ENCODE measurements at places on chromosomes 3 and 15.

DNA sequence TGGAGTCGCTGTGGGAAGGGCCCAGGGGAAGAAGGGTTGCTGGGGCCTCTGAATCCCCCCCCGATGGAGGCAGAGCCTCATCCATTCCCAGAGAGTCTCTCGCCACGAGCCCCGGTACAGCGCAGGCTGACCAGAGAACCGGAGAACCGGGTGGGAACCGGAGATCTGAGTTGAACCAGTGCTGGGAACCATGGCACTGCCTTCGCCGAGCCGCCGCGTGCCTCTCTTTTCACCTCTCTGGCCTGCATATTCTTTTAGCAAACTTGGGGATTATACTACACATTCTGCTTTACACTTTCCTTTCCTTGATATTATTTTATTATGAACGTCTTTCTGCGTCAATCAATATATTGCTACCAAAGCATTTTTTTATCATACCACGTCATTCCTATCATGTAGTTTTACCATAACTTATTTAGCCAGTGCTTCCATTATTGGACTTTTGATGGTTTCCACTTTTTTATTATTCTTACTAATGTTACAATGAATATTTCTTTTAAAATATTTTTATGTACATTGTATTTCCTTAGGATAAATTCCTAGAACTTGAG lies 7.2 kb downstream of the NRROS start:
- no peak for DNase-seq

- no peak for DNase-seq
These were observed 6.9 kb downstream of the MUC13 start for GRCh38 chr3:124927574-124928045.

DNA sequence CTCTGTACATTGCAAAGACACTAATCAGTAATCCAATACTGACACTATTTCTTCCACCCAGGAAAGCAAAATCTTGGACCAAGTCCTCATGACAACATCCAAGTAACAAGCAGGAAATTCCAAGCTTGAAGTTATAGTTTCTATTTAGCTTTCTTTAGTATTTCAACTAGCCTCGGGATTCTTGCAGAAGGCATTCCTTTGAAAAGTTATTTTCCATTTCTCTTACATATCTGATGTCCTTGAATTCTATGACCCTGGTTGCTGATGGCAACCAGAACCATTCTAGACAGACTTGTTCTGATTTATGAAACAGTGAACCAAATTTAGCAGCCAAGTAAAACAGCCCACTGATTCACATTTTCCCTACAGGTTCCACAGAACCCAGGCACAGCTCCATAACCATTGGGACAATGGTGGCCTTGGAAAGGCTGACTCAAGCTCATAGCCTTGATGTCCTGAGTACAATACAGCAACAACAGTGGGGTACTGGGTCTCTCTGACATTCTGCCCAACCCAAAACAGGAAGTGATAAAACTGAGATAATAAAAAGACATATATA lies 26.5 kb downstream of the P3H2 start:
- DNase-seq = no peak

DNA sequence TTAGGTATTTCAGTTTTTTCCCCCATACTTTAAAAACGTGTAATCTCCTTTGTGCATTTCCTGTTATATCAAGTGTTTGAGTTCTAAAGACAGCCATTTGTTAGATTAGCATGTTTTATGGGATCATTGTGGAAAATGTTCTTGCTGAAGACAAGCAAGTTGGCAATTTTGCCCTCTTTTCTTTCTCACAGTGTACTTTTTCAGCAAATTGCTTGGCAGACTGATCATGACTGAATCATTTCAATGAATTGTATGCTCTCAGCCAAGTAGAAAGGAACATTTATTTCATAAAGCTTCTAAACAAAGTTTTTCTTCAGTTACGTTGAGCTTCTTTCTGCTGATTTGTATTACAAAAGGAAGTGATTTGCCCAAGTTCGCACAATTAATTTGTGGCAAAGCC lies 51.6 kb downstream of the ATG7 start:
- no peak for DNase-seq

DNA sequence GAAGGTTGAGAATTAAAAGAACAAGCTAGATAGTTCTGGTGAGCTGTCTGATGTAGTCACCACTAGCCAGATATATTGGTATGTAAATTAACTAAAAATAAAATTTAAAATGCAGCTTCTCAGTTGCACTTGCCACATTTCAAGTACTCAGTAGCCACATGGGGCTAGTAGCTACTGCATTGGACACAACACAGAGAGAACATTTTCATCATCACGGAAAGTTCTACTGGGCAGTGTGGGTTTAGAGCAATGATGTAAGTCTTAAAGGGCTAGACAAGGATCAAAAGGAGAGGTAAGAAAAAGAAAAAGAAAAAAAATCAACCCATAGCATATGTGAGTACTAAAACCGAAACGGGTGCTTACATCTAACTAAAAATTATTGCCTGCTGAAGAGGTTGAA lies 282.4 kb upstream of the LRRFIP2 start:
- no peak for DNase-seq

- no peak for DNase-seq
These were observed 24.8 kb upstream of the CMTM7 start for GRCh38 chr3:32366638-32367397.

GRCh38 chr3:184688251-184688881 lies 23.5 kb downstream of the MAGEF1 start:
- DNase-seq = no peak

- no peak for DNase-seq
These were observed 13.2 kb downstream of the NR1I2 start for GRCh38 chr3:119794971-119795612.

- DNase-seq = no peak
These were observed 84.2 kb upstream of the ABHD2 start for GRCh38 chr15:89003865-89004725.

DNA sequence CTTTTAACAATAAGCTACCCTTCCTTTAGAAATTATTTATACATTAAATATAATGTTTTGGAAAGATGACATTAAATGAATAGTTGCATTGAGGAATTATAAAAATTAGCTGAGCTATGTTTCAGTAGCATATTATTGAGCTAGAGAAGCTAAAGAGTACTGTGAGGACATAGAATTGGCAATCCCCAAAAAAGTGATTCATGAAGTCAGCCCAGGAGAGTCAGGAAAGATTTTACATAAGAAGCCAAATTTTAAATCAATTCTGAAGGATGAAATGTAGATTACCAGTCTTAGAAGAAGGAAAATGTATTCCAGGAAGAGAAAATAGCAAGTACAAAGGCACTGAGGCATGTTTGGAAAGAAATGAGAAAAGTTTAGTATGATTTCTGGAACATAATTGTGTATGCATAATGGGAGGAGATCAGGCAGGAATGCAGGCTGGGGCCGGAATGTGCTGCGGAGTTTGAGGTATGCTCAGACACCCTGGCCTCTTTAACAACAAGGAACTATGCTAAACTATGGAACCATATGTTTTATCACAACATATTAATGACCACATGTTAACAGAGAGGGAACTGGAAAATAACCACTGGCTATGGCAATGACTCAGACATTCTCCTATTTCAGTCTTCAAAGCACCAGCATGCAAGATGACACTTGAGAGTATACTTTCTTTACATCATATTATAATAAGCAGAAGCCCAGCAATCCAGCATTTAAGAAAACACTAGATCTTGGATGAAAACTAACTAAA lies 103.3 kb upstream of the COL8A1 start:
- DNase-seq = no peak

- no peak for DNase-seq
These were observed 9.6 kb upstream of the CTDSPL start for GRCh38 chr3:37852097-37852496.

GRCh38 chr15:38930851-38931572 lies 366.4 kb upstream of the RASGRP1 start:
- DNase-seq = no peak

DNA sequence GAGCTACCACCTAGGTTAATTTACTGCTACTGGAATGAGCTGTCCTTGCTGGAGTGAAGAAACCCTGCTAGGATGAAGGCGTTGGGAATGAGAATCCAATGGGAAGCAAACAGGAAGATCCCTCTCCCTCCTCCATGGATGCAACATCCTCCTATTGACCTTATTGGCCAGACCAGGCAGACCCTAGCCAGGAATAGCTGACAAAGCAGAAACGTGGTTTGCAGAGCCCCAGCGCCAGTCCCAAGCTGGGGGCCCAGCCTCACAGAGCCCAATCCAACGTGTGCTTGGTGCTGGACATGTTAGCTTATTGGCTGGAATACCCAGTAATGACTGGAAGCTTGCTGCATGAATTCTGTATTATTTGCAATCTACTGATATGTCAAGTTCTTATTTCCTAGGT lies 273.1 kb downstream of the LRTM1 start:
- no peak for DNase-seq

GRCh38 chr15:67700023-67700422 lies 125.3 kb upstream of the SKOR1 start:
- DNase-seq = no peak

GRCh38 chr3:130854208-130854864 lies 39.5 kb upstream of the ATP2C1 start:
- DNase-seq = no peak

DNA sequence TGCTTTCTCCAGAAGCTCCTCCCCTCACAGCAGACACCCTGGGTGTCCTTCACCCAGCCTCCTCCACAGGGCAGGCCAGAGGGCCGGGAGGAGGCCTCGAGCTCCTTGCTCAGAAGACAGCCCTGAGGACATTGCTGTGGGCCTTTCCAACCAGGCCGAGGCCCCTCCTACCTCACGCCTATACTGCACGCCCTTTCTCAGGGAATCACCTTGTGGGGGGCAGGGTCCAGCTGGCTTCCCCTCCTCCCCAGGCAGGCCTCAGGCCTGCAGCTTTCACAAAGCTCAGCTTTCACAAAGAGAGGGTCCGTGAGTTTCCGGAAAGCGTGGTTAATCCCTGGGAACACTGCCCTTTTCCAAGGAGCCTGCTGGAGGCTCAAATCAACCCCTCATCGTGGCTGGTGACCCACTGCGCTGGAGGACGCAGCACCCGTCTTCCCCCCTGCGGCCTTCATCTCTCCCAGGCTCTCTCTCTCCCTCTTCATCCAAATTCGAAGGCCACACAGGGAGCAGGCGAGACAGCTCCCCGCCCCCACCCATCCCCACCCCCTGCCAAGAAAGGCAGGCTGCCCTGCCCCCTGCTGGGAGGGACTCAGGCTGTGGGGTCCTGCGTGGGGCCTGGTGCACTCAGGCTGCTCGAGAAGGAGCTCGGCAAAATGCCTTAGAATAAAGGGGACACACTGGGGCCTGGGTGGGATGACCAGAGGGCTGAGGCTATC lies 79.4 kb downstream of the OCA2 start:
- no peak for DNase-seq

DNA sequence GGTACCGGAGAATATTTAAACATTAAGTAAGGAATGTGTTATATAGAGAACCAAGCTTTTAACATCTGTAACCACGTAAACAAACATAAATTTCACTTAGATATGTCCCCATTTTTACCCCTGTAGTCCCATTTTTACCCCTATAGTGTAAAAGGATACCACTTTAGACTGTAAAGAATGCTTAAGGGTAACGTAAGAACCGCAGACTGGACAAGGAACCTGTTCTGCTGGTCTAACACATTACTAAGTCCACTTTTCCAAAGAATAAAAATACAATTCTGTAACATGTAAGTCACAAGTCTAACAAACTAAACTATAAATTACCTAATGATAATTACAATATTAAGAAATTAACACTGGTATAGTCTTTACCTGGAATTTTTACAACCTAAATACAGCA lies 2.9 kb downstream of the SLC12A6 start:
- no peak for DNase-seq

DNA sequence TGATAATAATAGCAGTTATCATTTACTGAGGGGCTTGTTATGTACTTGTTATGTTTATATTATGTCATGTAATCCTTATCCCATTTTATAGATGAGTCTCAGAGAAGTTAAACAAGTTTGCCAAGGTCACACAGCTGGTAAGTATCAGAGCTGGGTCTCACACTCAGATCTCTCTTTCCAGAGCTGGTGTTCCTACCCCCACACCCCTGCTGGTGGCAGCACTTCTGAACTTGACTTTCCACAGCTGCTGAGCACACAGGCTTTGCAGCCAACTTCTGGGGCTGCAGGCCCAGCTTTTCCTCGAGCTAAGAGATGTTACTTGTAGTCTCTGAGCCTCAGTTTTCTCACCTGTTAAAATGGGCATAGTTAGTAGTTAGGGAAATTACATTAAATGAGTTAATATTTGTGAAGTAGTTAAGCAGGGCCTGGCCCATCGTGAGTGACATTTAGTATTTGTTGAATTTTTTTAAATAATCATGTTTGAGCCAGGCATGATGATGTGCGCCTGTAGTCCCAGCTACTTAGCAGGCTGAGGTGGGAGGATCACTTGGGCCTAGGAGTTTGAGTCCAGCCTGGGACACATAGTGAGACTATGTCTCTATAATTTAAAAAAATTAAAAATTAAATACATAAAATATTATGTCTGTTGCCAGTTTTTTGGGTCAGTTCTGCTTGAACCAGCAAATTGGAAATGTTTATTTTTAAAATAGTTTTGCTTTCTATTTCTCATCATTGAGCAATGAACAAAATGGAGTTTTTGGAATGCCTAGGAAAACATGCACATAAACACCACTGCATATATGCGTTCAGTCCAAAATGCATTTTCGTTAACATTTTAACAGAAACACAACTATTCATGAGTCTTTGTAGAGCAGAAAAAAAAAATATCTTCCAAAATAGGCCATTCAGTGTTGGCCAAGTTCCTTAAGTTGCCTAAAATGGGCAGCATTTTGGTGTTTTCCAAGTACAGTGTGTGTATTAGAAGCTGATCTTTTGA lies 87.3 kb downstream of the SMAD6 start:
- no peak for DNase-seq

GRCh38 chr3:122298239-122298638 lies 26.8 kb upstream of the CSTA start:
- DNase-seq = no peak

DNA sequence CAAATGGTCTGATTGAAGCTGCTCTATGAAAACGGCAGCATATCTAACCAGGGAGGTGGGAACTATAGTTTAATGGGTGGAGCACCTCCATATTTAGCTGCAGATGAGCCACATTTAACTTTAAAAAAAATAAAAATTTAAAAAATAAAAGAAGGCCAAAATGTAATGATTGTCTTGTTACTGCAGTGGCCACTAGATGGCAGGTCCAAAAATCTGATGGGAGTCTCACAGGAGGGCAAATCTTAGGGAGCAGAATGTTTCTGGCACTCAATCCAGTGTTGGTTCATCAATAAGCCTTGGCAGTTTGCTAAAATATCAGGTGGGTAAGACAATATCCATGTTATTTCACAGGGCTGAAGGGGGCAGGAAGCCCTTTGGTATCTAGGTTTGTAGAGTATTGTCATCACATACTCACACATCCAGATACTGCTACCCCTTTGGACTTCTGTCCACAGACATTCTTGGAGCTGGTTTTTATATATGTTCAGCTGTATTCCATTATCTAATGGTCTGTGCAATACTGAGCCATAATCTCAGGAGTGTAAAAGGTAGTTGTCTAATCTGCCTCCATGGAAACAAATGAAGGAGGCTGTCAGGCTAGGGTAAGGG lies 233.3 kb downstream of the TIGIT start:
- DNase-seq = no peak
